Hair follicle dermal papilla cell (primary cell): ENCODE measurements at places on chromosomes 1 and 21. TPM values are rescaled to one million over a fixed set of nuclear protein-coding genes. Genes with fewer than 3 reads are reported as not detected.

The NTPCR gene
- total RNA-seq: 18.5 and 20.3 TPM in 2 replicates

The LAPTM5 gene
- total RNA-seq: 0.97 TPM in 2 replicates

The AUNIP gene
- 1.6 and 1.8 TPM in 2 replicates for total RNA-seq

The TAGLN2 gene
- 124 and 172 TPM in 2 replicates for total RNA-seq

The TMPRSS3 gene
- total RNA-seq: not detected in 2 replicates
